CD4-positive, alpha-beta T cell treated with Interleukin-10 for 1 hour (primary cell): ENCODE measurements at places on chromosomes 4 and X.

GRCh38 chr4:13778367-13778766 lies 150.8 kb upstream of the BOD1L1 start:
- DNase-seq = no peak

DNA sequence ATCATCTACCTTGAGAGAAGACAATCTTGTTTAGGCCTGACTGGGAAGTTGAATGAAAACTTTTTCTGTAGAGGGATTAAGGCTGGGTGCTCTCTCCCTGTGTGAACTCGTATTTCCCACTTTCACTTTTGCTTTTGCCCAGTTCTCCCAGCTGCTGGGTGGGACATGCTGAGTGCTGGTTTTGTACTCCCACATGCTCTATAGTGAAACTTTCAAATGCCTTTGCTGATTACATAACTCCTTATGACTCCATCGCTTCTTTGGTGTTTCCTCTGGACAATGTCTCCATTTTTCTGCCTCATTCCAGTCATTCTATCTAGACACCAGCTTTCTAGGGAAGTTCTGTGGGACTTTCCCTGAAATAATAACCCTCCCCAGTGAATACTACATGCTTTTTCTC lies 100.5 kb downstream of the CLNK start:
- no peak for DNase-seq

GRCh38 chr4:53169695-53170617 lies 195.9 kb downstream of the SCFD2 start:
- no peak for DNase-seq

GRCh38 chr4:76548704-76549103 lies 113.7 kb downstream of the SHROOM3 start:
- no peak for DNase-seq

- DNase-seq = peak; percentile 91
These were observed at the start of the genes GSTCD and INTS12 for GRCh38 chr4:105708181-105709080. Gene GSTCD (plus strand): TSS chr4:105708784. CDS start chr4:105717614, 8,830 bp downstream. Gene INTS12 (minus strand): TSS chr4:105708689. CDS start chr4:105700005, 8,684 bp downstream.

- peak; percentile 87 for DNase-seq
These were observed 720 bp downstream of the RPL10 start for GRCh38 chrX:154398668-154399526.

DNA sequence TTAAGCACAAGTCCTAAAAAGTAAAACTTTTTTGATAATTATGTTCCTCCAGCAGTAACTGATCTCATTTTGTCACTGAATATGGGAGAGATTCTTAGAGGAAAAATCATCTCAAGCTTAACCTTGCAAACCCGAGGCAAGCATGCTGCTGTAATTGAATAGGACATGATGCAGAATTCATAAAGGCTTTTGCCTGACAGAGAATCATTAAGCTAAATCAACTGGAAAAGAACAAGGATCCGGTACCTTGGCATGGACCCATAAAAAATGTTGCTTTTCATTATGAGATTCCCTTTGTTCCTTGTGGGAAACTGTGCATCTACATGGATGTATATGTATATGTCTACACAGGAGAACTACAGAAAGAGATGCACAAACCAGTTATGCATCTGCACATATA lies 149.1 kb downstream of the PAPSS1 start:
- DNase-seq = no peak

DNA sequence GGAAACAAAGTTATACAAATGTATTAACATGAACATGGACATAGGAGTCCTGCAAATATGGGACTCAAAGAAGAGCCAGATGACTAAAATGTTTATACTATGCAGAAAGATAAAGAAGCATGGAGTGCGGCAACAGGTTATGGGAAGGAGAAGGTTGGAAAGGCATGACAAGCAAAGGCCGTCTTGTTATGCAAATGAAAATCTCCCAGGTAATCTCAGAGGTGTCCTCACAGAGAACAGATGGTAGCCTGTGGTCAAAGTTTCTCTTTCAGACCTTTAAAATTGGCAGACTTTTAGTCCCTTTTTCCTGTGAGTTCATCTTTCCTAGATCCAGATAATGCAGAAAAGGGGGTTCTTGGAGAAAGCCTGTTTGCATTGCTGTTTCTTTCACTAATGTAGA lies 116.4 kb upstream of the BEND4 start:
- no peak for DNase-seq

GRCh38 chr4:10201381-10202223 lies 85.0 kb upstream of the WDR1 start:
- no peak for DNase-seq

DNA sequence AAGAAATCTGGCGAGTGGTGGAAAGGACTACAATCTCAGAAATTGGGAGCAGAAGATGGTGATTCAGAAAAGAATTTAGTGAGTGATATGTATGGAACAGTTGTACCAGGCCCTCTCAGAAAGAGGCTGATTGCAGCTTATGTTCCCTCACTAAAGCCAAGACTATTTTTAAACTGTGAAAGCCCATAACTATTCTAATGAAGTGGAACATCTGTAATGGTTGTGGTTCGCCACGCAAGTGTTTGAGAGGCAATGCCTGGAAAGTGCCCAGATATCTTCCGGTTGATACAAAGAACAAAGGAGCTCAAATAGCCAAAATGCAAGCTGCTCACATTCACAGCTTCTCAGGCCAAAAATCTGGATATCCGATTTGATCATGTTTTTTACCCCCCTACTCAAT lies 1250.7 kb downstream of the RAPGEF2 start:
- no peak for DNase-seq

DNA sequence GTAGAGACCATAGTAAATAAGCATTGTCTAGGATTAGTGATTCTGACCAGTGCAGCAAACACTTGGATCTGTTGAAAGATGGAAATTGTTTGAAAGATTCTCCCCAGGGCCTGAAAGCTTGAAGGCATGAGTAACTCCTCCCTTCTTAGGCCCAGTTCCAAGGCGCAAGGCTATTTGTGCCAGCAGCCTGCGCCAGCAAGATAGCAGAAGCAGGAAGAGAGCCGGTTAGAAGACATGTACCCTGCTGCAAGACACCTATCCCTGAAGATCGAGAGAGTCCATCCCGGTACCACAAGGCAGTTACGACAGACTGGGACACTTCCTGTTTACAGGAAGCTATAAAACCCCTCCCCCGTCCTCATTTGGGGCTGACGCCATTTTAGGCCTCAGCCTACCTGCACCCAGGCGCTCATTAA lies 72.4 kb upstream of the JADE1 start:
- no peak for DNase-seq

DNA sequence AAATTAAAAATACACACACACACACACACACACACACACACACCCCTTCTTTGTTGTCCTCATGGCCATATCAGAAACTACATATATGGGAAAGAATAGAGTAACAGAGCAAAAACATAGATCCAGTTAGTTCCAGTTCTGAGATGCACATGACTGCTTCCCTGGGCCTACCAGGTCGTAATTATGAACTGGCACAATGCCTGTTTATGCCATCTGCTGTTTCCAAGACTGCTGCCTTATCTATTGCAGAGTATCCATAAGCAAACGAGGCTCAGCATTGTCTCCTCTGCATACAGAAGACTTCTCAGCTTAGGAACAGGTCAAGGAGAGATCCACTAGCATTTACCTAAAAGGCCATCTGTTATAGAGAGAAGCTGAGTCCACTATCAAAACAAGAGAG lies 789.0 kb downstream of the TECRL start:
- no peak for DNase-seq
